ENCODE measurements at places on chromosomes 7 and 10.

DNA sequence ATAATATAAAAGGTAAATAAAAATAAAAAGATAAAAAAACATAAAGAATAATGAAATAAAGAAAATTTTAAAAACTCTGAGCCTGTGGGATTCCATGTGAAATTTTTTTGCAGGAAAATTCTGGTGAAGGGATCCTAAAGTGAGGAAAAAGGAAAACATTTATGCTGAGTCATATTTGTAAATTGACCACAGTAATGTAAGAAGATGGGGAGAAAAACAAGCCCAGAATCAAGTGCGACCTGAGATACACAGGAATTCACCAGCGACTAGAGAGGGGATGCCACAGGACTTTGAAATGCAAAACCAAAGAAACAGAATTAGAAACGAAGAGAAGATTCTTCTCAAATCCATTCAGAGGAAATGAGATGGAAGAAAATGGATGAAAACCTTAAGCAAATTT lies 133.8 kb upstream of the PFKP start:
- DNase-seq: no peak

DNA sequence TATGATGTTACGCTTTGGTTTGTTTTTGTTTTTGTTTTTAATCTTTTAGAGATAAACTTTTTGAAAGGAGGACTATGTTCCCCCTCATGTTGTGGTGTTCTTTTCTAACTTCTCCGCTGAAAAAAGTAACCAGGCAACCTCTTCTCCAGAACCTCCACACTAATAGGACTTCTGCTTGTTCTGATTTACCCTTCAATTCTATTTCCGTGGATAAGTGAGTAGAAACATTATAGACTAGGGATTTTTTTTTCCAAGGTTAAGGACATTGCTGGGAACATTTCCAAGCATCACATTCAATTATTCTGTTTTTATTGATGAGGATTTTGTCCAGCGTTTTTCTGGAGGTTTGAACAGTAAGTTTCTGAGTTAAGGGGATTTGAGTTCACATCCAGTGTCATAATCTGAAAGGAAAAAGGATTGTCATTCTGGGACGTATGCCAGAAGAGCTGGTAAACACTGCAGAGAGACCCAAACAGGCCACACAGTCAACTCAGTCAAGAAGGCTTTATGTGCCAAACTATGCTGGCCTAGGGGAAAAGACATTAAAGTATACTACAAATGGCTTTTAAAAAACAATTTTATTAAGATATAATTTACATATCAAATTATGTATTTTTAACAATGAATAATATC lies 28.3 kb upstream of the RALA start:
- no peak for DNase-seq

- no peak for DNase-seq
Measured at GRCh38 chr10:91551856-91552255, 81.0 kb downstream of the PPP1R3C start.

- DNase-seq: no peak
Measured at GRCh38 chr10:102869258-102870198, at the start of gene AS3MT. Gene AS3MT (plus strand): TSS chr10:102869470. CDS start chr10:102869593, 123 bp downstream.

DNA sequence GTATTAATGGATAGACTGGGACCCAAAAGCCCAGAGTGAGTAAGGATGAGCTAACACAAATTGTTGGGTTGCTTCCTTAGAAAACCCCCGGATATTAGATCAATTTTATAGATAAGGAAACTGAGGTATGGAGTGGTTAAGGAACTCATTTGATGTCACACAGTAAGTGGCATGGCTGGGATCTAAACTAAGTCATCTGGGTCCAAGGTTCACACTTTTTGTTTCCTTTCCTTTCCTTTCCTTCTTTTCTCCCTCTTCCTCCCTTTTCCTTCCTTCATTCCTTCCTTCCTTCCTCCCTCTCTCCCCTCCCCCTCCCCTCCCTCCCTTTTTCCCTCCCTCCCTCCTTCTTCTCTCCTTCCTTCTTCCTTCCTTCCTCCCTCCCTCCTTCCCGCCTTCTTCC lies 469.5 kb downstream of the TYW1 start:
- no peak for DNase-seq

DNA sequence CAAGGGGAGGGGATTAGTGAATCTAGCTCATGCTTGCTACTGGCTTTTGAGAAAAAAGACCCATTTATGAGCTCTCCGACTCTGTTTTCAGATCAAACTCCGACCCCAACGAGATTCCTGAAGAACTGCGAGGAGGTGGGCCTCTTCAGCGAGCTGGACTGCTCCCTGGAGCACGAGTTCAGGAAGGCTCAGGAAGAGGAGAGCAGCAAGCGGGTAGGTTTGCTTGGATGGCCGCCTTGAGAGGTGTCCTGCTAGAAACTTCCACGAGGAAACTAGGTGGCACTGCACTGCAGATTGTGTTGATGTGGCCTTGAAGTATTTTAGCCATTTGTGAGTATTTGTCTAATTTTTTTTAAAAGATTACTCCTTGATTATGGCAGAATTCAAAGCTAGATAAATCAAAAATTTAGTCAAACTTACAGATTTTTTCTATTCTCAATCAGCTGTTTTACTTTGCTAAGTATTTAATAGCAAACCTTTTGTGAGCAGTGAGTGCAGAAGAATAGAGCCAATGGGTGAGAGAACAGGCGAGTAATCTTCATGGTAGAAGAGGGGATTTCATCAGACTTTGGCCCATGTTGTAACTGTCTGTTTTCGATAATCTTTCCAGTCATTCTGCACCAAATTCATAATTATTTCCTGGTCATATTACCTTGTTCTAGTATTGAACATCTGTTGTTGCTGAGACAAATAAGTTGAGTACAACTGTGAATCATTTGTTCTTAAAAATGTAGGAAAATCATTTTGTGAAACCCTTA lies 95.4 kb downstream of the CREB5 start:
- DNase-seq: no peak

DNA sequence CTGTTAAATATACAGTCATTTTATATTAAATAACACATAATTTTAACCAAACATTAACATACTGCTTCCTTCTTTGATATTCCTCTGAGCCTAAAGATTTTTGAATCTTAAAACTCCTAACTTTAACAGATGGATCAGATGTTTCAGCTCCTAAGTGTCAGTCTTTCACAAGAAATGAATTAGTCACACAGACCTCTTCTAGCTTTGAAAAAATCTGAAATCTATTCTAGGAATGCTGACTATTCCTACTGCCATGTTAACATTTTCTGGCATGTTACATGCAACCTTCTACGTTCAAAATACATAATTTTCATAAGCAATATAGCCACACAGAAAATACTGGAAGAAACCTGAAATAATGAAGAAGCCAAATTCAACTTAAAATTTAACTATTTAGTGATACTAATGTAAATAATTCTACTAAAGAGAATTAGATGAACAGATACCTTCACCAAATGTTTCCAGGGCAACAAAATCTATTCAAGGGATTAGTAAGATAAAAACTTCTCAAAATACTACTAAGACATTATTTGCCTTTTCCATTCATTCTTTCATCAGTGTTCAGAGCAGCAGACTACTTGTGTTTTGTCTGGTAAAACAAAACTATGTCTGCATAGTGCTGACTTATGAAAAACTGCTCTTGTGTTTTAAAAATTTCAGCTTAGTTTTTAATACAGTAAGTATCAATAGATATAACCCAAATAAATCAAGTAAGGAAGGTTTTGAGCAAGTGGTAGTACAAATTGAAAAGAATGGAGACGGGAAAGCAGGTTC lies 9.2 kb downstream of the JMJD1C start:
- DNase-seq: peak; percentile 38

DNA sequence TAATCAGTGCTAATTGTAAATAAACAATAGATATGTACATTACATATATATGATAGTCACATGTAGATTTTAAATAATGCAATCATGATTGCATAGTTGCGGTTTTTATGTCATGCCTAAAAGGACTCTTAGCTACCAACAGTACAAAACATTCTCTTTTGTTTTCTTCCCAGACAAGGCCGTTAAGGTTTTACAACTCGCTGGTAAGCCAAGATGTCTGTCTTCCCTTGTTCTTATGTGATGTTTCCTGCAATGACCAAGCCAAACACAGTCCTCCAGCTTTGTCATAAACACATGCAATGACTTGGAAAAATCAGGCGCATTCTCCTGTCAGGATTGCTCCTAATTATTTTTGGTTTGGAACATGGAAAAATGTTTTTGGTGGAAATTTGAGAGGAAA lies 192.3 kb upstream of the GLI3 start:
- no peak for DNase-seq

- DNase-seq: no peak
Measured at GRCh38 chr10:59954296-59954695, 47.9 kb upstream of the CCDC6 start.

GRCh38 chr10:24579906-24580305 lies 143.8 kb downstream of the ARHGAP21 start:
- DNase-seq: no peak

DNA sequence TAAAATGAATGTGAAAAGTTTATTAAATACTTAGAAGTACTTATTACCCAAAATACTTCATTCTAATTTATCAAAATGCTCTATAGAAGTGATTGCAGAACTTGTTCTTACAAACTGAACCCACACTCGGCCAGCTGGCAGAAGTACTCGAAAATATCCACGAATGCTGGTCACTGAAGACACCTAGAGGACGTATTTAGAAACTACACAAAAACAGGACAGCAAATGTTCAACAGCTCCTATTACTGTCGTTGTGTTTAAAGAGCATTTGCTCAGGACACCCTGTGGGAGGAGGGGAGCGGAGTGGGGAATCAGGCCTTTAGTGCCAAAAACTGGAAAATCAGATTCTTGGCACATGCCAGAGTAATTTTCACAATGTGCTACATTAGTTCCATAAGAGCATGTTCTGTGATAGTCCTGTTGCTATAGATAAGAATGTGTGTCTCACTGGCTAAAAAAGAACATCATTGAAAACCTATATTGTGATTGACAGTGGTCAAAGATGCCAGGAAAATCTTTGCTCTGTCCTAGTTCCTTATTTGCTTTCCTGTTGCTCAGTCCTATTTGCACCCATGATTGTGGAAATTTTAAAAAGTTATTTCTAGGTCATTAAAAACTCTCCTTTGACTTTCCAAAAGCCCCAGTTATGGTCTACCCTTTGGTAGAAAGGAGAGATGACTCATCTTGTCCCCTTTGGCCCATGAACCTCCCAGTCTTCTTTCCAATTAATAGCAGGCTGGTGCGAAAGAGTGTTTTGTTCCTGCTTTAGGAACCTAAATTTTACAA lies 49.0 kb upstream of the NRBF2 start:
- peak; percentile 67 for DNase-seq

GRCh38 chr10:47320812-47321211 lies 1.4 kb upstream of the GDF2 start:
- no peak for DNase-seq

GRCh38 chr10:109859221-109859620 lies 64.1 kb downstream of the XPNPEP1 start:
- DNase-seq: no peak

DNA sequence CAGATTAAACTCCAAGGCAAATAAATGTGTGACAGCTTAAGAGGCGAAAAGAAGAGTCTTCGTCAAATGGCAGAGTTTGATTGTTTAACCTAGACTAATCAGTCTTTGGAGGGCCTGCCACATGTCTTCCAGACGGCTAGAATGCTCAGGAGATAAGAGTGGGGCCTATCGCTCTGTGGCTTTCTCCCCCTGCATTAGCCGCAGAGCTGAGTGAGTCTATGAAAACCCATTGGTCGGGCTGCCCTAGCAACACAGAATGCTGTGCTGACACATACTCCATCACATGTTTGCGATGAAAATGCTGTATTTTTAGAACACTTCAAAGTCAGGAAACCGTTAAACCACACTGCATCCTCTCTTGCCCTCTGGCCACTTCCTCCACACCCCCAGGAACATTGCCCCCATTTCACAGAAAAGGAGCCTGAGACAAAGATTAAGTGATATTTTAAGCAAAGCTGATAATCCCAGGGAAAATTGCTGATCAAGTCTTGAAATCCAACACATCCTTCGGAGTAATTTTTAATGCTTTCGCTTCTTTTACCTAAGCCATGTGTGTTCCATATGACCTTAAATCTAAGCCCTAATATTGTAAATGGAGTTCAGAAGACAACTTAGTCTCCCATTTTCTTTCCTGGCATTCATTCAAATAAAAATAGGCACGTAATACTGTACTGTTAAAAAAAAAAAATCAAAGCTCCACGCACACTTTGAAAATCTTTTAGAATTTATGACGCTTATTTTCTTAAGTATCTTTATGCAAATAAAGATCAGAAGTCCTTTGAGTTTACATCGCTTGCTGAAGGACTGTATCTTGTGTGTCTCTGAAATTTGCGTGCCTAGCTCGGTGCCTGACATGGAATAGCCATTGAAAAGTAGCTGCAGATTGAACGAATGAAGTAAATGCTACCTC lies 161.2 kb downstream of the CELF2 start:
- no peak for DNase-seq

GRCh38 chr10:95509251-95509650 lies 51.9 kb downstream of the SORBS1 start:
- no peak for DNase-seq

- no peak for DNase-seq
Measured at GRCh38 chr7:135653340-135654080, 8.8 kb upstream of the STMP1 start.

DNA sequence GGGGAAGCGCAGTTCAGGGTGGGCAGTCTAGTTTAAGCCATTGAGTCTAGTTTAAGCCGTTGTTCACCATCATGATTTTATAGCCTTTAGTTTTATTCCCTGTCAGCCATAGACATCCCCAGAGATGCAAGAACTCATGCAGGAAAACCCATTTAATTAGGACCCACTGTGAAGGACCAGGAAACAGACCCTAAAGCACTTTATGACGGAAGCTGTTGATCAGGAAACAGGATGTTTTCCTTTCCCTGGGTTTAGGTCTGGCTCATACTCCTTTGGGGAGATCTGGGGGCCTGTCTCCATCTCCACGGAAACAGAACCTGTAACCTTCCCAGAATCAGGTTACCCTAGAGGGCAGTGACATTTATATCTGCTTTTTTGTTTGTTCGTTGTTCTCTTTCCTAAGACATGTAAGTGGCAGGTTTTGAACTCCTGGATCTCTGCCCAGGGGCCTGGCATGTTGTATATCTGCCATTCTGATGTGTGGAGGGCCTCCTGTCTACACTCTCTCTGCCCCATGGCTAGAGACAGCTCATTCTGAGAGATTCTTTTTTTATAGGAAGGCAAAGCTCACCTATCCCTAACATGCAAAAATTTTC lies 657.2 kb upstream of the GALNT17 start:
- DNase-seq: no peak

- no peak for DNase-seq
Measured at GRCh38 chr10:128982616-128982915, 484.5 kb upstream of the MGMT start.

- DNase-seq: no peak
Measured at GRCh38 chr7:129615018-129615417, 3.5 kb downstream of the NRF1 start.

- DNase-seq: no peak
Measured at GRCh38 chr10:26621889-26622711, 75.4 kb upstream of the PDSS1 start.

DNA sequence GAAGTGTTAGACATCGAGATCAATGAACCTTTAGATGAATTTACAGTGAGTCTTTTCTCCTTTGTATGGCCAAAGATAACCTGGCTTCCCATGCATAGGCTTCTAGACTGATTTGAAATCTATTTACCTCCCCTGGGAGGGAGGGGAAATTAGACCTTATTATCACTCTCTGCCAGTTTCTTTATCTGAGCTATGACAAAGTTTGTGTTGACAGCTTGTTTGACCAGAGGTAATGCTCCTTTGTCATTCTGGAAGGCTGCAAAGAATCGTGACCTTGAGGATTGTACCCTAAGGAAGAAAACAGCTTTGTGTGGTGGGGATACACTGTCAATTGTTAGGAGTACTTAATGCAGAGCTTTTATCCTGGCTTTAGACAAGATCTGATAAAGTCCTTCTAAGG lies 36.4 kb downstream of the RBM33 start:
- no peak for DNase-seq

Measured in SW 1271 (cell line).